ENCODE measurements at places on chromosomes 2 and 18.

- DNase-seq: no peak
Observed at GRCh38 chr18:36086186-36086585, 18.8 kb upstream of the RPRD1A start.

DNA sequence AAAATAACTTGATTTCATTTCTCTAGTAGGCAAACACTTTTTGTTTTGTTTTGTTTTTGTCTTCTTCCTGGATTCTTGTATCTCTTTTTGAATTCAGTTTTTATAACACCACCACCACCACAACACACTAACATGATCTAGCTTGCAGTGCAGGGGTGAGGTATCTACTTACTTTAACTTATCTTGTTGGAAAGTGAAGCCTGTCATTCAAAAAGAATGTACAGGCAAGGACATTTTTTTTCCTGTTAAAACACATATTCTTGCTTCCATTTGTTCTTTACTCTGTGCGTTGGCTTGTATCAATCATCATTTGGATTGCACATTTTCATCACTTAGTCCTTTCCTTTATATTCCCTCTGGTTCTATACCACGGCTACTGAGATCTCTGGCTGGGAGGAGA is 824.2 kb downstream of the PLCL1 start:
- no peak for DNase-seq

- no peak for DNase-seq
Observed at GRCh38 chr2:188410504-188411235, 119.0 kb downstream of the GULP1 start.

DNA sequence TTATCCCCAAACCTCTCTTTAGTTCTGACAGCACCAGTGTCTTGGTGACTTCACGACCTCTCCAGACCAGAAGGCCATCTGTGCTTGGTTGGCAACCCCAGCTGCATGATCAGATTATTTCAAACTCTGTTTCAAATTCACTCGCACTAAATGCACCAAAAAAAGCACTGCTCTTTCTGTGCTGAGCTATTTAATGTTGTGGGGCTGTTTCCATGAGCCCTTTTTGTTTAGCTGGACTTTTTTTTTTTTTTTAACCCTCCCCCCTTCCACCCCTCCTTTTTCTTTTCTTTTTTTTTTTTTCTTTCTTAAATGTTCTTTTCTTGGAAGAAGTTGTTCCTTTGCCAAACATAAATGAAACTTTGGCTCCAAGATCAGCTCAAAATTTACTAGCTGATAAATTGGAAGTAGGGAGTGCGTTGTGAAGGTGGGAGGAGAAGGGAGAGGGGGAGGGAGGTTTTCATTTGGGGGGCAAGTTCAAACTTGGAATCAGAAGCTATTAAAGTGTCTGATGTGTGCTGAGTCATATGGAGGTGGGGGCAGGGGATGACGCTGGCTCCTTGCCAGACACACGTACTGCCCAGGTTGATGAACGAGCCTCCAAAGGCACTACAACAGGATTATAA is 543.0 kb upstream of the TNP1 start:
- no peak for DNase-seq

GRCh38 chr2:150624001-150624401 is 136.5 kb upstream of the RND3 start:
- no peak for DNase-seq

DNA sequence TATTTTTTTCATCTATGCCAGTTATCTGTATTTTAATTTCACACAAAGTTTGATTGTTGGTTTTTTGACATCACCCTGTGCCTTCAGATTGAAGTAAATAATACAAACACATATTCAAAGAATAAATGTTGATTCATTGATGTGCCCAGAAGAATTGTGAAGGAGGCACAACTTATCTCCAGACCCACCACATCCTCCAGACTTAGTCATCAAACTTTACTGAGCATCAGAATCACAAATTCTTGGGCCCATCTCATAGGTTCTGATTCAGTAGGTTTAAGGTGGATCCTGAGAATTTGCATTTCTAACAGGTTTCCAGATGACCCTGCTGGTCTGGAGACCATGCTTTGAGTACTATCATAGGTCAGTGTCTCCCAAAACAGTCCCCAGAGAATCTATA is 82.8 kb upstream of the PIK3C3 start:
- no peak for DNase-seq

DNA sequence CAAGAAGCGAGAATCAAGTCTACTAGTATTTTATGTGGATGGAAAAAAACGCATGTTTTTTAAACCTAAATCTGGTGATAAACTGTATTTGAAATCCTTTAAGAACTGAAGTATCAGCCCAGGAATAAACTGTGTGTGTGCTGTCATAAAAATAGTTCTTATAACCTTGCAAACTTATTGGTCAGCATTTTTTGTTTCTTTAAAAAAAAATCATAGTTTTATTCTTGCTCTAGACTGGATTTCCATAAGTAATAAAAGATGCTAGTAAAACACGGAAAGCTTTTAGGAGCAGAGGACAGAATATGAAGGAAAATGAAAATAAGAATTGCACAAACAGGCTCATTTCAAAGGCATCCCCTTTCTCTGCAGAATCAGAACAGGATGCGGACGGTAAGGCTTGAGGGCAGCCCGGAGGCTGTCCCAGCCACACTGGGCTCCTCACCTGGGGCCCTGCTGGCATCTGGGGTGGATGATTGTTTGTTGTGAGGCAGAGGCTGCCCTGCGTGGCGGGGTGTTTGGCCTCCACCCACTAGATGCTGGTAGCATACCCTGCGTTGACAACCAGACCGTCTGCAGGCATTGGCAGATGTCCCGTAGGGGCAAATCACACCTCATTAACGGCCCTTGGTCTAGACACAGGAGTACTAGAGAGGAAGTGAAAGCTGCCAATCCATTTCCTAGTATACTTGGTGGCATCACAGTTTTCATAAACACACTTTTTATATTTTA is 52.5 kb downstream of the MBP start:
- DNase-seq: no peak

DNA sequence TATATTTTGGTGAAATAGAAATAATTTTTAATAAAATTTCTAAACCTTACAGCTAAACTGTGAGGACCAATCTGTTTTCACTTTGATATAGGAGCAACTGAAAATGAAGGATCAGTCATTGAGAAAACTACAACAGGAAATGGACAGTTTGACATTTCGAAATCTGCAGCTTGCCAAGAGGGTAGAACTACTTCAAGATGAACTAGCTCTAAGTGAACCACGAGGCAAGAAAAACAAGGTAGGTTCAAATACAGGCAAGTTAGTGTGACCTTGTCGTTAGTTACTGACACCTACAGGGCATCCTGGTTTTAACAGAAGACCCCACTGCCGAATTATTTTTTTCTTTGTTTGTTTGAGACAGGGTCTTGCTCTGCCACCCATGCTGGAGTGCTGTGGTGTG is 75.5 kb upstream of the STON1 start:
- peak; percentile 17 for DNase-seq

GRCh38 chr2:43605079-43605655 is 9.3 kb upstream of the THADA start:
- peak; percentile 69 for DNase-seq

- DNase-seq: no peak
Observed at GRCh38 chr2:108200569-108200968, 39.2 kb upstream of the SULT1C3 start.

GRCh38 chr2:216887138-216887537 is 27.3 kb upstream of the TNP1 start:
- no peak for DNase-seq

DNA sequence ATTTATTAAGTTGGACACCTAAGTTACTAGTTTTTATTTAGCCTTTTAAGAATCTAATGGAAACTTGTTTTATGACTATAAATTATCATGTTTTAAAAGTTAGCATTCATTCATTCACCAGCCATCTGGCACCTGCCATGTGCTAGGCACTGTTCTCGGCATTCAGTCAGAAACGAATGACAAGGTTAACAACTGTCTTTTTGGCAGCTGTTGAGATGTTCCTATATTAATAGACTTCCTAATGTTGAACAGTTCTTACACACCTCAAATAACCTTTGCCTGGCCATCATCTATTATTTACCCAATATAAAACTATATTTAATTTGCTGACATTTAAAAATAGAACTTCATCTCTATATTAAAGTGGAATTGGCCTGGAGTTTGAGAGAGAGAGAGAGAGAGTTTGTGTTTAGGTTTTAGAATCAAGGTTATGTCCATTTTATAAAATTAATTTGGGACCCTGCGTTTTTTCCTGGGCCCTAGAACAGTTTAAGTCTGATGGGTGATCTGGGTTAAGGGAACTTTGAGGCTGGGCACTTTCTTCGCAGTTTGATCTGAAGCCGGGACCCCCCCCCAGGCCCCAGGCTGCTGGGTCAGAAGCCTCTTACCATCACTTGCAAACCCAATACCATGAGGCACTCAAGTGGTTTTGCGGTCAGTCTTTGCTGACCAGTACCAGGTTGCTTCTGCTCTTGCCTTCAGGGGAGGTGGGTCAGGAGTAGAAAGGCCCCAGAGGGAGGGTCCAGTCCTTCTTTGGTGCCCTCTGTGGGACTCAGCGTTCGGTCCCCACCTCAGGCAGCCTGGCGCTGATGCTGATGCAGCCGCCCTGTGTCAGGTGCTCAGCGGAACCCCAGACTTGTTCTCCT is 48.3 kb upstream of the ASB1 start:
- DNase-seq: no peak

- DNase-seq: no peak
Observed at GRCh38 chr2:36343606-36344005, 12.0 kb upstream of the CRIM1 start.

- no peak for DNase-seq
Observed at GRCh38 chr18:47560723-47561715, 309.6 kb upstream of the SKOR2 start.

DNA sequence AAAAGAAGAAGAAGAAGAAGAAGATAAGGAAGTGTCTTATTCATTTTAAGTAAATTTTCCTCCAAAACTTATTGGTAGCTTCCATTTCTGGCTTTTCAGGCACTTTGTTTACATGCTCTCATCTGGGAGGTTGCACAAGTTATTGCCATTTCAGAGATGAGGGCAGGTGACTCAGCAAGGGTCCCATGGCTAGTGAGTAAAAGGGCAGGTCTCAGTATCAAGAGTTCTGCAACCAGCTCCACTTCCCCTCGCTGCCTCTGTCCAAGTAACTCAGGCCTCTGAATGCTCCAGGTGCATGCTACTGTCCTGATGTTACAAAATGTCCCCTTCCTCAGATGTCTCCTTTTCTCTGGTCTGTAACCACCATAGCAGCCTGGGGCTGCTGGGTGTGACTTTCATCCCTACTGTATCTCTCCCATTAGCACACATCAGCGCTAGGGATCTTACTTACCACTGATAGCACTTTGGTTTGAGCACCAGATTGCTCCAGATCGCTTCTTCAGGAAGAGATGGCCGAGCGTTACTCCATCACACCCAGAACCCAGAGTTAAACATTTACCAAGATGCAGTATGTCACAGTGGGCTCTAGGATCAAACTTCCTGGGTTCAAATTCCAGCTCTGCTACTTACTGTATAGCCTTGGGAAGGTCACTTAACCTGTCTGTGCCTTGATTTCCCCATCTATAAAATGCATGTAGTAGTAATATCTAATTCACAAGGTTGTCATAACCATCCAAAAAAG is 57.4 kb upstream of the LAPTM4A start:
- DNase-seq: no peak

DNA sequence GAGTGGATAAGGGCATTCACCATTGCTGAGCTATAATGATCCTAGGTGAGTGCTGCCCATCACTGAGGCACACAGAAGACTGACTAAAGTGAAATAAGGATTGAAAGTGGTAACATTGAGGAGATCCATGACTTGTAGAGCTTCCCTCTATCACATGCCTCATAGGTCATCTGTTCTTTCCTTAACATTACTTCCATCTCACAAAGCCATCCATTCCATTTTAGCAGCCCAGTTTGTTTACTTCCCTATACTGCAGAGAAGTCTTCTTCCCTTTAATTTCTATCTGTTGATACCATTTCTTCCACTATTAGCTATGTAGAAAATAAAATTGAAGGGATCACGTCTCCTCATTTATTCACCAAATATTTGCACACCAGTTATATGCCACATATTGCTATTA is 32.1 kb downstream of the ME2 start:
- DNase-seq: no peak

GRCh38 chr18:56267334-56267733 is 371.1 kb downstream of the TXNL1 start:
- DNase-seq: no peak

GRCh38 chr18:79737426-79737825 is 57.8 kb downstream of the CTDP1 start:
- no peak for DNase-seq

DNA sequence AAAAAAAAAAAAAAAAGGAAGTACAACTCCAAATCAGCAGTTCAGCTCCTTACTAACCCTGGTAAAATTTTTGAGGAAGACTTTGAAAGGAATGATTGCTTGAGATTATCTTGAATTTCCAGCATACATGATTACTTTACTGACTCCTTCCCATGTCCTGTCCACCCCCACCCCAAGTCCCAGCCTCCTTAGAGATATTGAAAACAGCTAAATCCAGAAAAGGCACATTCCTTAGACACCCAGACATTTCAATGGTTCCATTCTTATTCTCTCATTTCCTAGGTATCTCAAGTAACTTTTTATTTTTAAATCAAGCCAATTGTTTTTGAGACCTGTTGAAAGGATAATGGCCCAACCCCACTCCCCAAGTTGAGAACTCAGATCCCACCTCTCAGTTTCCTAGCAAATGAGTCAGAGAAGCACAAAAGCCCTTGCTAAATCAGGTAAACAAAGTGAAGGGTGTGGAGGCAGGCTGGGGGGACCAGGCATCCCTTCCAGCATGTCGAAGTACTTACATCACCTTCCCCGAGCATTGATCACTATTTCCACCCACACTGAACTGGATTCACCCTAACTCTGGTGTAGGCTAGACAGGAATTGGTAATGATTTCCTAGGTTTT is 95.4 kb upstream of the FZD7 start:
- peak; percentile 60 for DNase-seq

DNA sequence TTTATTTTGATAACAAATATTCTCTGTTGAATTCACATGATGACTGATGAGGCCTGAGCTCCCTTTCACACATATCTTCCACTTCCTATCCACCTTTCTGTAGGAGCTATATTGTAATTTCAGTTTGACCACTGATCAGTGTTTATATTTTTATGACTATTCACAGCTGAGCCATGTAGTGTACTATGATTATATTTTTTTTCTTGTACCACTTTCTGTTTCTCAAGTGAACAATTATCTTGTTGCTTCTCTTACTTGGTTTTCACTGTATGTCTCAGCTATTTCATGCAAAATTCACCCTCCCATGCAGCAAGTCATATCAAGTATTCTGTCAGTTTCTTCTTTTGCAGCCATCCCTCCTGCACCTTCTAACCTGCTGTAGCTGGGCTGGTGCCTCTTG is 78.4 kb downstream of the TMEM247 start:
- DNase-seq: no peak

GRCh38 chr2:113233593-113234550 is 44.8 kb downstream of the PAX8 start:
- DNase-seq: peak; percentile 54

DNA sequence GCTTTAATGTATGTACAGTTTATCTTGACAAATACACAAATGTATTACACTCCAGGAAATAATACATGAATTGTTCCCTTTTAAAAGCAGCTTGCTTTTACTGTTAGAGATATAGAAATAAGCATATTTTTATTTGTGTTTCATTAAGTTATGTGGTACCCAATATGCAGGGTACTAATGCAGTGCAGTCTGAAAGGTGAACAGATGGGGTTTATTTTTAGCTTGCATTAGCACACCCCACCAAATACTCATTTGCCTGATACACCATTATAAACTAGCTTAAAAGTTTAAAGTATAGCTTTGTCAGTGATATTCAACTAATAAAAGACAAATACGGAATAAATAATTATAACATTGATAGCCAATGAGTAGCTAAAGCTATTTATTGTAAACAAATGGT is 394.7 kb upstream of the ZNF804A start:
- no peak for DNase-seq

Data from GM03348 (cell line).